ENCODE measurements at places on chromosomes 4 and X. TPM values are rescaled to one million over a fixed set of nuclear protein-coding genes. Genes with fewer than 3 reads are reported as not detected.
A peak's percentile ranks its signal among the peaks of the same experiment; 100 is the strongest.

GRCh38 chr4:166498546-166498945 is 625.5 kb downstream of the TLL1 start:
- H3K27ac ChIP-seq, result no peak overlapping the region
- H3K27me3 ChIP-seq, result no peaks in the 10 kb centered on the region
- H3K4me3 ChIP-seq, result no peak overlapping the region
- H3K36me3 ChIP-seq, result no peaks in the 10 kb centered on the region
- peaks cover 3% of the 10 kb centered on the region for H3K4me1 ChIP-seq
- no peak for DNase-seq

FUNDC1 gene
- total RNA-seq, result 14.2 TPM

DNA sequence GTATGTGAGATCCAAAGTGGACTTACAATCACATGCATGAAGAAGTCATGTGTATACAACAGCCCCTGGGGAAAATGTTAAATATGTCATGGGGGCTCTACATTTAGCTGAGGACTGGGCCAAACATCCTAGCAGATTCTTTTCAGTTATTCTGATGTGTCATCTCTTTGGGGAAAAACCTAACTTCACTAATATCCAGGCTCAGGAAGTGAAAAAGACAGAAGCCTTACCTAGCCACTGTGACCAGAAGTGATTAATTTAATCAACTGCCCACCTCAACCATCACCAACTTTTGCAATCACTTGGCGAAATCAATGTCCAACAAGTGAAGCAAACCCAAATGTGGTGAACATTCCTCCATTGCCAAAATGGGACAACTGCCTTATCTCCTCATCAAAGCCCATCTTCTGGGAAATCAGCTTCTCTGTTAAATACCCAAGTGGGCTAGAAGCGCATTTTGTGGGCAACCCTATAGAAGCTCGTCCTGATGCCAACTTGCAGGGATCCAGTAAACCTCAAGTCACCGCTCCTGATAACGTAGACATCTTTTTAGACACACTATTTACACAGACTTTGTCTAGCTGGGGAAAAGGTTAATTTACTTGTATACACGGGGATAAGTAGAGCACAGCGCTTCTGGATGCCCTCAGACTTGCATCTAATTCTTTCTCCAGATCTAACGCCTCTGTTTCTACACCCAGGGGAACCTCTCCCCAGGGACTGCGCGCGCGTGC is 1.4 kb upstream of the HHIP start:
- peak overlapping the region; percentile 82 for H3K4me3 ChIP-seq
- peaks cover 17% of the 10 kb centered on the region for H3K27me3 ChIP-seq
- peaks cover 23% of the 10 kb centered on the region for H3K4me1 ChIP-seq
- H3K27ac ChIP-seq, result no peak overlapping the region
- no peaks in the 10 kb centered on the region for H3K36me3 ChIP-seq
- DNase-seq, result no peak

- no peaks in the 10 kb centered on the region for H3K27me3 ChIP-seq
- H3K36me3 ChIP-seq, result no peaks in the 10 kb centered on the region
- H3K4me1 ChIP-seq, result no peaks in the 10 kb centered on the region
- no peak for DNase-seq
Observed at GRCh38 chr4:167555338-167556022, 321.2 kb upstream of the SPOCK3 start.

- DNase-seq, result no peak
- peaks cover 43% of the 10 kb centered on the region for H3K4me1 ChIP-seq
- peak overlapping the region; percentile 97 for H3K27ac ChIP-seq
- peaks cover 6% of the 10 kb centered on the region for H3K36me3 ChIP-seq
Observed at GRCh38 chr4:184471881-184472613, 2.3 kb downstream of the IRF2 start.

- peaks cover 19% of the 10 kb centered on the region for H3K4me1 ChIP-seq
- no peaks in the 10 kb centered on the region for H3K36me3 ChIP-seq
- H3K27me3 ChIP-seq, result no peaks in the 10 kb centered on the region
- no peak overlapping the region for H3K27ac ChIP-seq
Observed at GRCh38 chr4:64712590-64712989, 303.3 kb upstream of the TECRL start.

MAML3 gene
- total RNA-seq, result 31.0 TPM

DNA sequence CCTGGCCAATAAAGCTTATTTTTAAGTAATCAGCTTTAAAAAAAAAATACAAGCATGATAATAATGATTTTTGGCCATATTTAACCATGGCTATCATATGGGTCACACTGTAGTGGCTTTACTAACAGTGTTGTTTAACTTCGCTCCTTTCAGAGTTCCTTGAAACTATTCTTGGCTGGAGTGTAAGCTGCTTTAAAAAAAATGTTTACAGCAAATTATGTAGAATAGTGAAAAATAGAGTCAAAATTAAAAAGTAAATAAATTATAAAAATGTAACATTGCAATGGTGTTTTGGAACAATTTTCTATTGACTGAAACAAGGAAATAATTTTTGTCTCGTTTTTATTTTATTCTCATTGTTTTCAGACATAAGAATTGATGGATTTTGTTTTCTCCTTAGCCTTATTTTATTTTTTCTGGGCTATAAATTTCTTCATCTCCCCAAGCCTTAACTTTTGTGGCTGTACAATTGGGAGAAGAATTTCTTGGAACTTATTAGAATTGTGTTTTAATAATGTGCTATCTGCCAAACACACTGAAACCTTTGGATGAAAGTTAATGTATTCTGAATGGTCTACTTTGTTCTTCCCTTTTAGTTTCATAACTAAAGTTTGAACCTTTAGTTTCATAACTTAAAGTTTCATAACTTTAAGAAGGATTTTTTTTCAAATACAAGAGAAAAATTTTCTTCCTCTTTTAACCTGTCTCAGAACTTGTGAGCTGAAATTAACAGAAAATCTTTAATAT is 182.0 kb downstream of the ARHGAP24 start:
- no peaks in the 10 kb centered on the region for H3K36me3 ChIP-seq
- no peaks in the 10 kb centered on the region for H3K27me3 ChIP-seq
- H3K4me1 ChIP-seq, result no peaks in the 10 kb centered on the region
- no peak for DNase-seq
- H3K4me3 ChIP-seq, result no peak overlapping the region
